Posterior vena cava (tissue), 2 donors: ENCODE measurements at places on chromosomes 7 and 10. TPM values are rescaled to one million over a fixed set of nuclear protein-coding genes. Genes with fewer than 3 reads are reported as not detected.

- DNase-seq = no peak
Measured at GRCh38 chr10:77348751-77349150, 288.9 kb downstream of the KCNMA1 start.

- DNase-seq = peak; percentile 18
Measured at GRCh38 chr10:78062296-78062695, 28.6 kb downstream of the RPS24 start.

- no peak for DNase-seq
Measured at GRCh38 chr7:91375378-91375777, 111.1 kb downstream of the FZD1 start.

GRCh38 chr7:33201821-33202220, 72.5 kb downstream of the BBS9 start:
- no peak for DNase-seq

DNA sequence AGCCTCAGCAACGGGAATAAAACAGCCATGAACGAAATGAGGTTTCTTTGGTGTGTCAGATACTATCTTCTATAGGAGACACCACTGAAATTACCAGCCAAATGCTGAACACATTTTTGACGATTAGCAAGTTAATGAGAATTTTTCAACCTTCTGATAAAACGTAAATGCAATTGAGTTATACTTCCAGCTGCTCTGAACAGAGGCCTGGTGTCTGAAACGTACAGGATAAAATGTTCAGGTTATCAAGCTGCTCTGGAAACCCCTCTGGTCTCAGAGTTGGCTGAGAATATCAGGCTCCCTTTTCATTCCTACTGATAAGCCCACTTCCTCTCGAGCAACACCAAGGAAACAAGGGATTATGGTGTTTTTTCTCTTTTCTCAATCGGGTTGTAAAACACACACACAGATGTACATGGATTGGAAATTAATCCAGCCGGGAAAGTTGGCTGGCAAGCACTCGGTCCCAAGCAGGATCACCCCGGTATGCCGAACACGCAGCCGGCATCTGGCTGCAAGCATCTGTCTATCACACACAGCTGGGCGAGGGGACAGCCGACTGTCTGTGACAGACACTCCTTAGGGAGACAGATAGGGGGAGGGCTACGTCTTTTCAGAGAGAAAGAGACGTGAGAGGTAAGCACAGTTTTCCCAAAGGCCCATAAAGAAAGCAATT, 171.8 kb downstream of the PRKAG2 start:
- no peak for DNase-seq

DNA sequence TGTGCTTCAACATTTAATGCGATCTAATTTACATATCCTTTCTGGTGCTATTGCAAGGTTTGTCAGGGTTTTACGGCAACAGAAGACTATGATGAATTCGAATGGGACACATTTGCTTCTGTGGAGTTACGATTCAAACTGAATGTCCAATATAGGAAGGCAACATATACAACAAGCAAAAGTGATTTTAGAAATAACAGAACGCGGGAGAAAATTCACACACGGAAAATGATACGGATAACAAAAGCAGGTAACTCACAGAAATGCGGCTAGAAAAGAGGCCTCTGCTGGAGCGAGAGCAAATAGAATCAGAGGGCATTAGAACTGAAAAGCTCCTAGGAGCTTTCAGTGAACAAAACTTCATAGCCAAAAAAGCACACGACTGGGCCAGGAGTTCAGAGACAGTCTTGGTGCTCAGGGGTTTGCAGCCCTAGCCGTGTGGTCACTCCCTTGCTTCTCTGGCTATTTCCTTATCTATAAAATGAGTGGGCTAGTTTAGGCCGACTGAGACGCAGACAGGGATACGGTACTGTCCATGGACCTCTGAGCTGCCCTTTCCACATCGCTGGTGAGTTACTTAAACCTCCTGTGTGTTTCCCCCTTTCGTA, 557 bp upstream of the TAX1BP1 start:
- no peak for DNase-seq

GRCh38 chr7:97094284-97094930, 23.1 kb upstream of the SDHAF3 start:
- no peak for DNase-seq

GRCh38 chr10:76257816-76258215, 826.4 kb downstream of the LRMDA start:
- DNase-seq = no peak

- no peak for DNase-seq
Measured at GRCh38 chr7:136045992-136046391, 68.8 kb upstream of the MTPN start.

GRCh38 chr7:111126987-111127386, 36.1 kb downstream of the LRRN3 start:
- DNase-seq = no peak

GRCh38 chr7:42522227-42522991, 285.4 kb upstream of the GLI3 start:
- DNase-seq = no peak

Gene ITIH5
- total RNA-seq = 33.6 TPM

Gene PPP1R17
- total RNA-seq = not detected

Gene SVIL
- 417 TPM for total RNA-seq
